Tibial nerve (tissue), 4 donors: ENCODE measurements at places on chromosomes 5 and 9.

GRCh38 chr9:100394816-100395215 is 32.1 kb upstream of the MSANTD3 start:
- no peaks in the 10 kb centered on the region for H3K4me1 ChIP-seq
- H3K27ac ChIP-seq: no peak overlapping the region
- peaks cover 15% of the 10 kb centered on the region for H3K36me3 ChIP-seq
- no peak for DNase-seq
- H3K27me3 ChIP-seq: no peaks in the 10 kb centered on the region
- no peak overlapping the region for H3K4me3 ChIP-seq

DNA sequence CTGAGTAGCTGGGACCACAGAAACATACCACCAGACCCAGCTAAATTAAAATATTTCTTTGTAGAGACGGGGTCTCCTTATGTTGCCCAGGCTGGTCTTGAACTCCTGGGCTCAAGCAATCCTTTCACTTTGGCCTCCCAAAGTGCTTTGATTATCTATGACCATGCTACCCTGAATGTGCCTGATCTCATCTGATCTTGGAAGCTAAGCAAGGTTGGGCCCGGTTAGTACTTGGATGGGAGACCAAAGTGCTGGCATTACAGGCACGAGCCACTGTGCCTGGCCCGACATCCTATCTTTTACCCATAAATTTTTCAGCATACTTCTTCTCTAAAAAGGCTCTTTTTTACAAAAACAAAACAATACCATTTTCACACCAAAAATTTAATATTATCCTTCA is 137.0 kb upstream of the LRRTM2 start:
- H3K4me3 ChIP-seq: no peak overlapping the region
- no peak overlapping the region for H3K27ac ChIP-seq
- no peaks in the 10 kb centered on the region for H3K27me3 ChIP-seq
- H3K4me1 ChIP-seq: no peaks in the 10 kb centered on the region
- DNase-seq: no peak

DNA sequence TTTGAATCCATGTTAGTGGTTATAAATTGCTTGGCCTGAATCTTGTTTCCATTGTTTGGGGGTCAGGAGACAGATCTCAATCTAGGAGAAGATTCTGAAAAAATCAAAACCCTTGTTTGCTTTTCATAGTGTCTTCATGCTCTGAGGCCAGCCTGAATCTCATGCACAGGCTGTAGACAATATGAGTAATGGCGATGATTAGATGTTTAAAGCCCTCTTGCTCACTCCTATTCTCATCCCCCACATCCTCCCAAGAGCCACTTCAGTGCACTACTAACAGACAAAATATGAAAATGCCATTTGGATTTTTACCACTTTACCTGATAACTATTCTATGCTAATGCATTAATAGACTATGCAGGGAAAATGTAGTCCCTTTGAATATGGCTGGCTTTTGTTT is 129.4 kb downstream of the NUDT12 start:
- no peaks in the 10 kb centered on the region for H3K27me3 ChIP-seq
- H3K4me1 ChIP-seq: peaks cover 6% of the 10 kb centered on the region
- DNase-seq: no peak
- H3K4me3 ChIP-seq: no peak overlapping the region
- no peak overlapping the region for H3K27ac ChIP-seq

DNA sequence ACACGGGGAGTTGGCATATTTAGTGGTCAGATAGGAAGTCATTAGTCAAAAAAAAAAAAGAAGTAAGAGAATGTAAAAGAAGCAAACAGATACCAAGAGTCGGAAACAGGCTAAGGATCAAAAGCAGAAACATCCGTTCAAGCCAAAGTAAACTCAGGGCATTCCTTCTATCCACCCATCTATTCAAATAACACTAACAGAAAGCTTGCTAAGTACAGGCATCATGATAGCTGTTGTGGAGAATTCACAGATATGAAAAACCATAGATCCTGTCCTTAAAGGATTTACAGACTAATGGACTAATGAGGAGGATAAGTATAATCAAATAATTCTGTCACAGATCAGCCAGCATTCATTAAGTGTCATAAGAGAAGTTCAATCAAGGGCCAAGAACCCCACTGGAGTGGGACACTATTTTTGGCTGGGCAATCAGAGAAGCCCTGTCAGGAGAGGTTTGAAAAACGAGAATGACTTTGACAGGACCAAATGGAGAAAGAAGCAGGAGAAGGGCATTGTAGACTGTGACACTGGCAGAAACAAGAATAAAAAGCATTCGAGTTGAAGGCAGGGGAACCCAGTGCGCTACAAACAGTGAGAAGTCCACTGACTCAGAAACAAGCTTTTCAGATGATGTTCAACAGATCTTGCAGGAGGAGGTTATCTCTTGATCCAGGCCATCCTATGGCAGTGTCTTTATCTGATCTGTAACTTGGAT is 154.2 kb upstream of the TSLP start:
- no peak for DNase-seq
- no peak overlapping the region for H3K4me3 ChIP-seq
- H3K27ac ChIP-seq: no peak overlapping the region
- H3K27me3 ChIP-seq: no peaks in the 10 kb centered on the region
- H3K36me3 ChIP-seq: no peaks in the 10 kb centered on the region

- no peak overlapping the region for H3K27ac ChIP-seq
- H3K4me1 ChIP-seq: no peaks in the 10 kb centered on the region
- no peak overlapping the region for H3K4me3 ChIP-seq
- DNase-seq: no peak
- H3K27me3 ChIP-seq: no peaks in the 10 kb centered on the region
Measured at GRCh38 chr5:54453046-54453445, 2.5 kb upstream of the HSPB3 start.
